AG04449 (cell line): ENCODE measurements at places on chromosomes 2 and 18.

- DNase-seq: peak; percentile 26
Observed at GRCh38 chr18:74013955-74014354, 133.7 kb downstream of the FBXO15 start.

GRCh38 chr2:206433686-206434085 is 9.6 kb upstream of the ADAM23 start:
- DNase-seq: no peak

DNA sequence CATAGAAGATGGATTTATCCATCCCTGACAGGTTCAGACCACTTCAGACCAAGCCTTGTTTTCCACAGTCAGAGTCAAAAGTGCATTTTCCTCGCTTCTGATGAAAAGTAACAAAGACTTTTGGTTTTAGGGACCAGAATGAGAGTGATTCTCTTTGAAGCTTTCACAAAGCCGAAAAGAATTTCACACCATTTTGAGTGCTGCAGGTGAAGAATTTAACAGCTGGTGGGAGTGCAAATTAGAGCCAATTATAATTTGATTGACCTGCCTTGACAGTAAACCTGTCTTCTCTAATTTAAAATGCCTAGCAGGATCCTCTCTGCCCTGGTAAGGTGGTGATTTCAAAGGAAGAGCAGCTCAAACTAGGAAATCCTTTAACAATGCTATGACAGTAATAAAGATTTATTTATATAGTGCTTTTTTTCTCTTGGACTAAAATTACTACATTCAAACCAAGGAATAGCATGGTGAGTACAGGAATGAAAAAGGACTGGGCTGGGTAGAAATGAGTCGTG is 241.6 kb downstream of the HRH4 start:
- no peak for DNase-seq

GRCh38 chr18:44915661-44916060 is 235.0 kb downstream of the SETBP1 start:
- DNase-seq: no peak

DNA sequence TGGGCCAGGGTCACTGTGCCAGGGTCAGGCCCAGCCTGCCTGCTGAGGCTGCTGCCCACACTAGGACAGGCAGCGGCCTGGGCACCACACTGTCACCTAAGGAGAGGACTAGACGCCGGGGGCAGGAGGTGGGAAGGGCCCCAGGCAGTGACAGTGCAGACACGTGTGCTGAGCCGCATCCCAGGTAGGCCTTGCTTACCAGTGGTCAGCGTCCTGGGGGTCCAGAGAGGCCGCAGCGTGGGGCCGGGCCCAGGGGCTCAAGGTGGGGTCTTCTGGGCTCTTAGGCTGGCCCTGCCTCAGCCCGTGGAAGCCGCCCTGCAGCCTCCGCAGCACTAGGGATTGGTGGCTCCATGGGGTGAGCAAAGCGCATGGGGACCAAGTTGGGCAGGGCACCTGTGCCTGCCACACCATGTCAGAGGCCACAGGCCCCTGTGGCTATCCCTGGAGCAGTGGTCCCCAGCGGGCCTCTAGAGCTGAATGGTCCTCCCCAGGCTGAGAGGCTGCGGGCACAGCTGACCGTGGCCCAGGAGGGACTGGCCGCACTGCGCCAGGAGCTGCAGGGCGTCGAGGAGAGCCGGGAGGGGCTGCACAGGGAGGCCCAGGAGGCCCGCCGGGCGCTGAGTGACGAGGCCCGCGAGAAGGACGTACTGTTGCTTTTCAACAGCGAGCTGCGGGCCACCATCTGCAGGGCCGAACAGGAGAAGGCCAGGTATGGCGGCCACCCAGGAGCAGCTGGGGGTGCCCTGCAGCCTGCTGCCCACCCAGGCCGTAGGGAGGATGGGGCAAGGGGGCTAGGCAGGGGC is 35.2 kb upstream of the SNED1 start:
- no peak for DNase-seq

DNA sequence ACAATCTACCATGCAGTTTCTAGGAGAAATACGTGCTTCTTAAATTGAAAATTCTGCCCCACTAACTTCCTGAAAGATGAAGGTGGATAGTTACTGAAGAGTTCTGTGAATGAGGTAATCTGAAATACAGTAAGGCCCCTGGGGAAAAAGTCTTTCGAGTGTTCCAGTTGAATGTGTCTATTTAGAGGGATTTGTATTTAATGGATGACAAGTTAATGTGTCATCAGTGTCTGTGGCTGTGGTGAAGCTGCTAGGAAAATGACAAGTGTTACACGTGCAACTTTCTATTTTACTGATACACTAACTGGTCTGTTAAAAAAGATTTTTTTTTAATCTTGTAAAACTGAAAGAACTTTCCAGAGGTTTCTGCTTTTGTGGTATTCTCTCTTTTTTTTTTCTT is 384.6 kb downstream of the STK39 start:
- no peak for DNase-seq

GRCh38 chr2:38174646-38175423 is 98.9 kb upstream of the CYP1B1 start:
- peak; percentile 98 for DNase-seq

DNA sequence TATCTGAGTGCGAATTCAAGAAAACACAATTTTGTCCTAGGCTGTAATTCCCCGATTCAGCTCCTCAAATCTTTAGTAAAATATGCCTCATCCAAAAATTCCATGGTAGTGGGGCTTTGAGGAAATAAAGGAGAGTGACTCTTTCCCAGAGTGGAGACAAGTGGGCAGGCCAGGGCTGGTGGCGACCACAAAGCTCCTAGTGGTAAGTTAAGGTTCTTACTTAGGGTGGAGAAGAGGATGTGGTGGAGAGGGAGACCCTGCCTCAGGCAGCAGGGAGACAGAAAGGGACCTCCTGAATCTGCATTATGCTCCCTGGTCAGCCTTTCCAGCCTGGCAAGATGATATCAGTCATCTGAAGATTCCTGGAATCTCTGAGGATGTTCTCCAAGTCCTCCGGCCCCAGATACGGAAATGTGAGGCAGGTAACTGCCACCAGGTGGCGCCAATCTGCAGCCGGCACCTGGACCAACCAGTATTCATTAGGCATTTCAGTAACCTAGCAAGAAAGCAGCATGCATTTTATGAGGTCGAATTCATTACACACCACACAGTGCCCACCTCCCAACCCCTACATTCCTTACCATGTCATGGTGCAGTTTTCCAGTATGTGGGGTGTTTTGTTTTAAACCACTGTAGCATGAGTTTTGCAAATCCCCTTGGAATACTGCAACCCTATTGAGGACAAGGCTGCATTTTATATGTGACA is 106.4 kb downstream of the POLE4 start:
- no peak for DNase-seq

DNA sequence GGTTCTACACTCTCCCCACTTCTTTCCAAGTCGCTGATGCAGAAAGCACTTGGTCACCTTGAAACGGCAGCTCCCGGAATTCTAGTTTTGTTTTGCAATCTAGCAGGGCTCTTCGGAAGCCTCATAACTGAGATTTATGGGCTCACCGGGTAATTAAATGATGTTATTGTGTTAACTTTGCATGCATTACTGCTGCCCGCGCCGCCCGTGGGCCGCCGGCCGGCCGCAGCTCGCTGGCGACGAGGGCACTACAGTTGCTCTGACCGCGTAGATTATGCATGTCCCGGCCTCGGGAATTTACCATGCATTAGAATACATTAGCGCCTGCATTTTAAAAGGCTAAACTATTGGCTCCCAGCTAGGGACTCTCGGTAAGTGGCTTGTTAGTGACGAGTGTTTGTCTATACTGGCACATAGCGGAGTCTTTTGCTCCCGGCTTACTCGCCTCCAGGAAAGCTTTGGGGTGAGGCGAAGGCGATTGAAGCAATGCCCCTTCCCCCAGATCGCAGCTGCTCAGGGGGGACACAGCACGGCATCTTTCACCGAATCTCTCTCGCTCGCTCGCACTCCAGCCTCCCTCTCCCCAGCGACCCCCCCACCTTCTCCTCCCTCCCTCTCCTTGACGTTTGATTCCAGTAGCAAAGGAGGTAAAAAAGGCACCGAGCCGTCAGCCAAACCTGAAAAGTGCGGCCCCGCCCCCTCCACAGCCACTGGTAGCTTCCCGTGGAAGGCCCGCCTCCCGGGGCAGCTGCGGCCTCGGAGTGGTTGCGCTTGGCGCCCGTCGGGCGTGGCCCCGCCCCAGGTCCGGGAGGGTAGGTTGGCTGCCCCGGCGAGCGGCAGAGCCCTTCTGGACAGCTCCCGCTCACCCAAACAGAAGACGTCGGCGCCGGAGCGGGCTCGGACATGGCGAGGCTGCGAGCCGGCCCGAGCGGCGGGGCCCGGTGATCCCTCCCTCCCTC is at the start of gene ONECUT2:
ONECUT2 (plus strand) TSS at position 839 of the 959 bp plus-strand sequence. CDS start 343 bp downstream, outside the sequence.
- peak; percentile 24 for DNase-seq

DNA sequence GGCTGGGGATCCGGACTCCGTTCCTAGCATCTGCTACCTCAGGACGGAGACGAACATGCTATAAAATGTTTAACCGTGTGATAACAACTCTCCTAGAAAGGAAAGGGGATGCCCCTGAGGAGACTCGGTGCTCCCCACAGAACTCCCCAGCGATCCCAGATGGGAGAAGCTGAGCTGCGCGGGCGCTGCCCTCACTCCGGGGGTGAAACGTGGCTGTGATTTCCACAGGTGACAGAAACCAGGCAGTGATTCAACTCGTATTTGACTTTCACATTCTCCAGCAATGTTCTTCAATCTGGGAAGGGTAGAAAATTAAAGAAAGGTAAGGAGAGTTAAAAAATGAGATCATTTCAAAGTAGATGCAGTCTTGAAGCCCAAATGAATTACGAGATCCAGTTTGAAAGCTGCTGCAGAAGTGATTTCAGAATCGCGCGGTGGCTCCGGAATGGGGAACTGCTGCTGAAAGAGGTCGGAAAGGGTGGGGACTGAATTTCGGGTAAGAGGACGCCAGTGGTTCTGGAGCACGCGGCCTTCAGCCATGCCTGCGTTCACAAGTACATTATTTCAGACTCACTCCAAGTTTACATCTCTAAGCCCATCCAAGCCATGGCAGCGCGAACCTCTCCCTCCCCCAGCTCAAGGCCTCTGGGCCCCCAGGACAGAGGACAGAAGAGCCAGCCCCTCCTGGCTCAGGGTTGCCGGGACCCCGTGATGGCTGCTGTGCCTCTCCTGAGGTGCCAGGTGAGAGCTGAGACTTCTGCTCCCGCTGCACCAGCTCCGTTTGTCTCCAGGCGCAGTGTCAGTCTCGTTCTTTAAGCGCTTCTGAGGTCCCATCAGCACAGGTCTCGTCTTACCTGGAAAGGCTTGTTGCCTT is 39.5 kb downstream of the ADNP2 start:
- no peak for DNase-seq

GRCh38 chr2:28193630-28194403 is 198.8 kb upstream of the FOSL2 start:
- no peak for DNase-seq

GRCh38 chr18:44723411-44723810 is 42.7 kb downstream of the SETBP1 start:
- no peak for DNase-seq

- no peak for DNase-seq
Observed at GRCh38 chr2:145290986-145291385, 771.1 kb upstream of the ZEB2 start.

DNA sequence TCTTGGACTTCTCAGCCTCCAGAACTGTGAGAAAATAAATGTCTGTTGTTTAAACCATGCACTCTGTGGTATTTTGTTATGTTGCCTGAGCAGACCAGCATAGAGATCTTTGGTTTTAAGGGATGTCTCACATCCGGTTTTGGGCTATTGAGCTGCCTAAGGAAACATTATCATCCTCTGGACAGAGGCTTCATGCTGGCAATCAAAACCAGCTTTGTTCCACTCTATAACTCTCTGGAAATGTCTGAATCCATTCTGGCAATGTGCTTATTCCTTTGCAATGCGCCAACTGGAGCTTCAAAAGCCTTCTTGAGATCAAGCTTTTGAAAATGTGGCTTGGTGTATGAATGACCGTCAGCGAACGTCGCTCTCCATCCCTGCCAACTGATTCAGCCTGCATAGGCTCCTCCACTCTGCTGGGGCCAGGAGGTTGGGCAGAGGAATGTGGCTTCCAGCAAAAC is 183.6 kb upstream of the MGAT5 start:
- no peak for DNase-seq

DNA sequence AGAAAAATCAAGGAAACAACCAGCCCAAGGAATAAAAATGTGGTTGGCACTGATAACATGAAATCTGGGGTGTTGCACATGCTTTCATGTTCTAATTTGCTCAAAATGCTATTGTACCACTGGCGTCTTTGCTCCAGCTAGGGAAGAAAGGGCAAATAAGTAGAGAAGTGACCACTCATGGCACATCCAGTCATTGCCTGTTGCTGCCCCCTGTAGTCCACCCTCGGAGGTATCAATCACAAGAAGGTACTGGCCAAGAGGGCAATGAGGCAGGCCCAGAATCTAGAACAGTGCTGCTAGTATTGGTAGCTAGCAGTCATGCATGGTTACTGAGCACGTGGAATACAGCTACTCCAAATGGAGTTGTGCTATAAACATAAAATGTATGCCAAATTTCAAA is 213.4 kb downstream of the CDCA7 start:
- no peak for DNase-seq

DNA sequence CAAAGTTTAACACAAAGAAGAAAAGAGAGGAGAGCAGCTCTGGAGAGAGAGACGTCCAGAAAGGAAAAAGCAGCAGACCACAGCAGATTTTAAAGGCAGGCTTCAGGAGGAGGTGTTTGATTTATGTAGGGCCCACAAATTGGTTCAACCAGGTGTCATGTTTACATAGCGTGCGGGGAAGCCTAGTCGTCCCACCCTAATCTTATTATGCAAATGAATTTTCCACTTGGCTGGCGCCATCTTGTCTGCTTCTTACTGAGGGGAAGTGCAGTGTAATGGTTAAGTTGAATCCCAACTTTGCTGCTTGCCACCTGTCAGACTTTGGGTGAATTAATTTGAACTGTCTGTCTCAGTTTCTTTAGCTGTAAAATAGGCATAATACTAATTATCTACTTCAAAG is 282.4 kb upstream of the CYRIA start:
- DNase-seq: no peak

- DNase-seq: no peak
Observed at GRCh38 chr18:79416022-79416676, 20.4 kb downstream of the NFATC1 start.

DNA sequence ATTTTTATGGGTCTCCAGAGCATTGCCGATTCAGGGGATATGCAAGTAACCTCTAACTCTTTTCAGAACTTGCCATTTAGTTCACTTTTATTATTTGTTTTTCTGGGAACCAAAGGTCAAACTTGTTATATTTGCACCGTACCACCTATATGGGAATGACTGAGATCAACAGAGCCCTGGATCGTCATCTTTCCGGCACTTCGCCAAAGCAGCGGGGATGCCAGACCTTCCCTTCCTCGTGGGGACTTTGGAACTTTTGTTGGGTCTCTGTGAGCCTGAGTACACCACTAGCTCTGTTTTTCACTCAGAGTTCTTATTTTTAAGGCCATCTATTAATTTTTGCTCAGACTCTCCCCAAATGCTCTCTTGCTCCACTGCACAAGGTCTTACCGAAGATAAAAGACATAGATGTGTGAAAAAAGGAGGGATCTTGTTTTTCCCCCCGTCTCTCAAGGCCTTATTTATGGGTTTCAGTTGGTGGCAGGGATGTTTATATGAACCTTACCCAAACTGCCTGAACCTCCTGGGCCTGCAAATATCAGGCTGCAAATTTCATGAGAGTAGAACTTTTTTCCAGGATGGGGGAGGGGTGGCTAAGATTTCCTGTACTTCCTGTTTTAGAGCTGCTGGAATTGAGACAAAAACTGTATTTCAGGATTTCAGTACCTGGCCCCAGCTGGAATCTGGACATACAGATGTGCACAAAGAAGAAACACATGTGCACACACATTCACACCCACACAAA is 350.3 kb downstream of the HRH4 start:
- DNase-seq: no peak

- DNase-seq: no peak
Observed at GRCh38 chr18:50492097-50492496, 67.8 kb upstream of the MAPK4 start.
